ENCODE measurements at places on chromosomes 12 and 14.
A peak's percentile ranks its signal among the peaks of the same experiment; 100 is the strongest.

- H3K27ac ChIP-seq = peak overlapping the region; percentile 90
- H3K36me3 ChIP-seq = peaks cover 9% of the 10 kb centered on the region
- DNase-seq = no peak
- peaks cover 92% of the 10 kb centered on the region for H3K4me1 ChIP-seq
These were observed 15.9 kb downstream of the KCTD10 start for GRCh38 chr12:109461049-109461845.

GRCh38 chr14:90816681-90817436, 629 bp upstream of the TTC7B start:
- H3K27me3 ChIP-seq = peaks cover 5% of the 10 kb centered on the region
- peak overlapping the region; percentile 23 for H3K4me3 ChIP-seq
- H3K4me1 ChIP-seq = peaks cover 41% of the 10 kb centered on the region
- no peak for DNase-seq
- H3K36me3 ChIP-seq = no peaks in the 10 kb centered on the region

DNA sequence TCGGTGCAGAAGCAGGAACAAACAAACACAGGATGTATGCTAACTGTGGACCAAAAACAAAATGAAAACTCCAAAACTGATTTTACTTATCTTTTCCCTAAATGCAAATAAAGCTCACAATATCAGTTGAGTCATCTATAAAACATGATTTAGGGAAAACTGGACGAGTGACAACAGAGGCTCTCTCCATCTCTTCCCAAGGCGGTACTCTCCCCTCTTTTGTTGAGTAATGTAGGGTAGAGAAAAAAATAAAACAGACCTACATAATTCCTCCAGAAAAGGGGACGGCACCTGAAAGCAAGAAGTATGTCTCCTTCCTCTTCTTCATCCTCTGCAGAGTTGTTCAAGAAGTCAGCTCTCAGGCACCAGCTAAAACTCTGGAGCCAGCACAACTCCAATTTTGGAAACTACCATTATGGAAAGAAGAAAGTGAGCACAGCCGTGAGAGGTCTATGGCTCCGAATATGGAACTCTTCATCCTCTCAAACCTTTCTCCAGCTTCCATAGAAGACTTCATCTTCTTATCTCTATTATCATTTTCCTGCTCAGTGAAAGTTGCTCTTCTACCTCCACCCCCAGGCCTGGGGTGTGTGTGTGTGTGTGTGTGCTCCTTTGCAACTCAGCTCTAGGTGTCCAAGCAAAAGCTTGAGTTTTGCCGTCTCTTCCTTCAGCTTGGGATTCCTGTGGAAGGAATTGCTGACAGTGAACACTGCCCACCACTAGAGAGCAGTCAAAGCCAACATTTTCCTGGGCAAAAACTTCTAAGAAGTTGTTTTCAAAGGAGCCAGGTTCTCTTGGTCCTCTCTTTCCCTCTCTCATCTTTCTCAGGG, 155.4 kb downstream of the DIO2 start:
- no peak overlapping the region for H3K4me3 ChIP-seq
- H3K27ac ChIP-seq = no peak overlapping the region
- no peaks in the 10 kb centered on the region for H3K4me1 ChIP-seq
- H3K36me3 ChIP-seq = no peaks in the 10 kb centered on the region
- no peak for DNase-seq
- no peaks in the 10 kb centered on the region for H3K27me3 ChIP-seq

DNA sequence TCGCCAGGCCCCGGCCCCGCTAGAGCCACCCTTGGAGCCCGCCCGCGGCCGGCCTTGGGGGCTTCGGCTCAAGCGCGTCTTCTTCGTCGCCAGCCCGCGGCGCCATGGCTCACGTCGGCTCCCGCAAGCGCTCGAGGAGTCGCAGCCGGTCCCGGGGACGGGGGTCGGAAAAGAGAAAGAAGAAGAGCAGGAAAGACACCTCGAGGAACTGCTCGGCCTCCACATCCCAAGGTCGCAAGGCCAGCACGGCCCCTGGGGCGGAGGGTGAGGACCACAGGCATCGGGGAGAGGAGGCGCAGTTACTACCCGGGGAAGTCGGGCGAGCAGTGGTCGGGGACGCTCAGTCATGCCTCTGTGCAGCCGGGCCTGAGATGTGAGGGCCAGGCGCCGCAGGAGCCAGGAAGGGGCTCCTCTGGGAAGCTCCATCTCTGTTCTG, 573 bp downstream of the ARL6IP4 start:
- H3K4me3 ChIP-seq = peak overlapping the region; percentile 77
- no peak for DNase-seq
- H3K27me3 ChIP-seq = no peaks in the 10 kb centered on the region
- H3K4me1 ChIP-seq = peaks cover 91% of the 10 kb centered on the region
- peak overlapping the region; percentile 95 for H3K27ac ChIP-seq

DNA sequence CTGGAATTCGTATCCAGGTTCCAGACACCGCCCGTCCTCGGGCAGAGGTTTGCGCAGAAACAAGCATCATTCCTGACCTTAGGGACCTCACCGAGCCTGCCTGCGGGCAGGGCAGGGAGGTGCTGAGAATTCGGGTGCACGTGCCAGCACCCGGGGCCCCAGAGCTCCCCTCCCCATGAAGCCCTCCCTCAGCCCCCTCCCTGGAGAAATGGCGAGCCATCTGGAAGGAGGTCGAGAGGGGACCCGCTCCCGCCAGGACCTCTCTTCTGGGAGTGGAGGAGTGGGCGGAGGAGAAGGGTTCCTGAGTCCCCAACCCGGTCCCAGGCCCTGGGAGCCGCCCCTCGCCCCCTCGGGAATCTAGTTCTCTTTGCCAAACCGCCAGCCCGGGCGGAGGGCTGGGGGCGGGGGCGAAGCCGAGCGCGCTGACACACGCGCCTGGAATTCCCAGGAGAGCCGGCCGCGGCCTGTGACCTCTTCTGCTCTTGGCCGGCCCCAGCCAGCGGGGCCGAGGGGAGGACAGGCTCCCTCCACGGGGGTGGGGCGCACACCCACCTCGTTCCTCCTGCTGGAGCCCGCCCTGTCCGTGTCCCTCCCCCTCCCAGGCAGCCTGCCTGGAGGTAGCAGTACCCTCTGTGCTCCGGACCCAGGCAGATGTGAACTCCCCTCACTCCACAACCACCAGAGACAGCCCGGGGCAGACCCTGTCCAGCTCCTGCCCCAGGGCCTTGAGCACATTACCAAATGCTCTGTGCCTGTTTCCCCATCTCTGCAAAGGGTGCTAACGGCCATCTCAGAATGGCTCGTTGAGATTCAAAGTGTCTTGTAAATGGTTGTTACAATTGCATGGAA, 23.0 kb upstream of the GPR132 start:
- H3K27me3 ChIP-seq = peaks cover 60% of the 10 kb centered on the region
- H3K36me3 ChIP-seq = no peaks in the 10 kb centered on the region
- no peak for DNase-seq

DNA sequence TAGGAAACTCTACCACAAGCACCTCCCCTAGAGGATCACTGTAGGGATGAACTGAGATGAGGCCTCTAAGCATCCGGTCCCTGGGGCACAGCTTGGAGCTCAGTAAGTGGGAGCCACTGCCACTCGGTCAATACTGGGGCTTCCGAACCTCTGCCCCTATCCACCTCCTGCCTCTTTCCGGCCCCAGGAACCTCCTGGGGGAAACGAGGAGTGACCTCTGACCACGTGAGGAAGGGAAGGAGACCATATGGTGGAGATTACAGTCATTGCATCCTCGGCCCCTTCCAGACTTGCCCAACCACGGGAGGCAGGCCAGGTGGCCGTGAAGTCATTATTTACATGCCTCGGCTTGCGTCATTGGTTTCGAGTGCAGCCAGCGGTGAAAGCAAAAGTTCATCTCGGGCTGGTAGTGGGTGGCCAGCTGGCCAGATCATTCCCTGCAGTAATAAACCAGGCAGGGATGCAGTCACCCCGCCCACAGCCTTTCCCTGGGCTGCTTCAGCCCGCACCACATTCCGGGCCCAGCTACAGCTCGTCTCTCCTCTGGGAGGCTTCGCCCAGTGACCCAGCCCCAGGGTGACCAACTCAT, 65.4 kb downstream of the C14orf132 start:
- H3K36me3 ChIP-seq = no peaks in the 10 kb centered on the region
- peaks cover 41% of the 10 kb centered on the region for H3K4me1 ChIP-seq
- H3K27me3 ChIP-seq = peaks cover 7% of the 10 kb centered on the region
- H3K4me3 ChIP-seq = no peak overlapping the region

DNA sequence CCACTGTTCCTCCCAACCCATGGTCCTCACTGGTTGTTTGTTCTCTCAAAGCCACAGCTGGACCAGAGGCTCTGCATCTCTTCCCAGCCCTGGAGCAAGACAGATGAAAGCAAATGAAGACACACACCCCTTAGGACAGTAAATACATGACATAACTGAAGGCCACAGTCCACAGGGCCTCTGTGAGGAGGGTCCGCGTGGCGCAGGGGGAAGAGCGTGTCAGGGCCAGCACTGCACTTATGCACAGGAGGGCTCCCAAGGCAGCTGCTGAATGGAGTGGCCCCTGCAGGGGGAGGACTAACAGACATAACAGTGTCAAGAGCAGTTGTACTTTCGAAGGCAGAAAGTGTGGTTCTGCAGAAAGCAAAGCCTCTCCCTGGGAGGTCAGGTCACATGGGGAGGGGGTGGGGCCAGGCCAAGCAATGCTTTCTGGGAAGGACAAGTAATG, 79.9 kb downstream of the CHGA start:
- no peak for DNase-seq
- H3K27ac ChIP-seq = no peak overlapping the region
- no peak overlapping the region for H3K4me3 ChIP-seq
- peaks cover 38% of the 10 kb centered on the region for H3K4me1 ChIP-seq
- no peaks in the 10 kb centered on the region for H3K36me3 ChIP-seq

DNA sequence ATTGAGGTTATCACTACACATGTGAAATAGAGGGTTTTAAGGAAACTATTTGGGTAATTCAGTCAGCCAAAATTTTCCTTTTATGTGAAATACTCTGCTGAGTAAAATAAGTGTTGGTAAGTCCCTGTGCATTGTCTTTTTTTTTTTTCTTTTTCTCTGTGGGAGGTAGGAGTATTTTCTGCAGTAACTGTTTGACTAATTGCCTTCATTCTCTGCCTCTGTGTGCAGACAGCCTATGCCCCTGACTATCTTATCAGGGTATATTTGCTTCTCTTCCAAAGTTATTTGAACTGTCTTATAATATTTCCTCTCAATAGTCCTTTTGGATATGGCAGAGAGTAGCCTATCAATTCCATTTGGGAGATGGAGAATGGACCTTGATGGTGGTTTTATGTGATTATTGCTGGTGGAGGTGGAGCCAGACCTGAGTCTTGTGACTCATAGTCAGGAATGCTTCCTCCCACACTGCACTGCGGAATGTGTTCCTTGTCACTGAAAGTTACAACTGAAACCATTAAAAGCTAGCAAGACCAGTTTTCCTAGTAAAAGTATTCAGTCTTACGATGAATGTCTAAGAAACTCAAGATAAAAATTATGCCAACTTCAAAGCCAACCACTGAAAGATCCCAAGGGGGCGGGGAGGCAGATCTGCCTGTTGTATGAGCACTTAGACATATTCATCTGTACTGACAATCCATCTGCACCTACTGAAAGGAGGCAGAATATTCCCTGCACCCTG, 40.9 kb upstream of the STXBP6 start:
- DNase-seq = no peak
- H3K27ac ChIP-seq = no peak overlapping the region
- H3K4me3 ChIP-seq = no peak overlapping the region
- H3K4me1 ChIP-seq = no peaks in the 10 kb centered on the region

- H3K4me1 ChIP-seq = peaks cover 14% of the 10 kb centered on the region
- no peaks in the 10 kb centered on the region for H3K36me3 ChIP-seq
- DNase-seq = no peak
- H3K27me3 ChIP-seq = no peaks in the 10 kb centered on the region
- no peak overlapping the region for H3K4me3 ChIP-seq
- H3K27ac ChIP-seq = no peak overlapping the region
These were observed 108.5 kb downstream of the ANO6 start for GRCh38 chr12:45324391-45324790.

GRCh38 chr14:75234173-75235115, 44.2 kb upstream of the FOS start:
- H3K27me3 ChIP-seq = no peaks in the 10 kb centered on the region
- no peaks in the 10 kb centered on the region for H3K36me3 ChIP-seq
- H3K27ac ChIP-seq = peak overlapping the region; percentile 71
- no peak overlapping the region for H3K4me3 ChIP-seq
- peaks cover 42% of the 10 kb centered on the region for H3K4me1 ChIP-seq
- no peak for DNase-seq

- no peaks in the 10 kb centered on the region for H3K4me1 ChIP-seq
- H3K27me3 ChIP-seq = no peaks in the 10 kb centered on the region
- no peak overlapping the region for H3K27ac ChIP-seq
- no peaks in the 10 kb centered on the region for H3K36me3 ChIP-seq
- DNase-seq = no peak
These were observed 567.2 kb downstream of the SNAPC1 start for GRCh38 chr14:62329427-62329826.

GRCh38 chr12:54863948-54864618, 9.8 kb downstream of the MUCL1 start:
- H3K4me3 ChIP-seq = no peak overlapping the region
- no peaks in the 10 kb centered on the region for H3K36me3 ChIP-seq
- no peaks in the 10 kb centered on the region for H3K27me3 ChIP-seq
- no peak overlapping the region for H3K27ac ChIP-seq
- no peak for DNase-seq

GRCh38 chr12:77687321-77687720, 143.4 kb upstream of the NAV3 start:
- H3K36me3 ChIP-seq = no peaks in the 10 kb centered on the region
- H3K4me1 ChIP-seq = no peaks in the 10 kb centered on the region
- DNase-seq = no peak

DNA sequence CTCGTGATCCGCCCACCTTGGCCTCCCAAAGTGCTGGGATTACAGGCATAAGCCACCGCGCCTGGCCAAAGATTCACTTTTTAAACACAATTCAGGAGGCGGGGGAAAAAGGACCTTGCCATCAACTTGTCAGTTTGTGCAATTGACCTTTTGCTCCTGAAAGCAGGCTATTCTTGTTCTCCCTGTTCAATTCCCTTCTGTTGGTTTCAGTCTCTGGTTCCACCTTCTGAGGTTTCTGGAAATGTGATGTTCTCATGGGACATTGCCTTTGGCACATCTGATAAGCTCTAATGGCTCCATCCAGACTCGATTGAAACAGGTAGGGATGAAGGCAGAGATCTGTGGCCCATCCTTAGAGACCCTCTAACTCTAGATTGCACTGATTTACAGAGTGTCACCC, 17.9 kb upstream of the CCDC85C start:
- no peaks in the 10 kb centered on the region for H3K4me1 ChIP-seq
- H3K4me3 ChIP-seq = no peak overlapping the region
- no peaks in the 10 kb centered on the region for H3K27me3 ChIP-seq
- no peak for DNase-seq

- no peaks in the 10 kb centered on the region for H3K4me1 ChIP-seq
- H3K27me3 ChIP-seq = no peaks in the 10 kb centered on the region
- no peak overlapping the region for H3K4me3 ChIP-seq
- DNase-seq = no peak
- no peaks in the 10 kb centered on the region for H3K36me3 ChIP-seq
These were observed 19.8 kb downstream of the NR1H4 start for GRCh38 chr12:100493396-100494012.

DNA sequence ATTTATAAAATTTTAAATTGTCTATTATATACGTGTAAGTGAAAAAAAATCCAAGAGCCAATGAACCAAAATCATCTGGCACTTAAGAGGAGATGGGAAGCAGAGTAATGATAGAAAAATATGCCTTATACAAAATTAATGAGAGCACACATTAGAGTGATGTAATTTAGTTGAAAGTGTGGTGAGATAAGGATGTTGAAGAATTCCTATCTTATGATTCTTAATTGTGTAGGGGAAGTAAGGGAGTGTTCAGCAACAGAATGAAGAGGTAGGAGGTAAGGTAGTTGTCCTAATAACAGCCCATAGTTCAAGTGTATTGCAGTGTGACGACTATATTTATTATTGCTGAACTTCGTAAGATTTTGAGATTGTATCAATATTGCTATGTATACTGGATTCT, 843.4 kb upstream of the FLRT2 start:
- H3K36me3 ChIP-seq = no peaks in the 10 kb centered on the region
- no peak for DNase-seq
- no peak overlapping the region for H3K4me3 ChIP-seq
- H3K27me3 ChIP-seq = no peaks in the 10 kb centered on the region
- no peak overlapping the region for H3K27ac ChIP-seq
